ENCODE measurements at places on chromosomes 12 and 14. TPM values are rescaled to one million over a fixed set of nuclear protein-coding genes. Genes with fewer than 3 reads are reported as not detected.

The OVCH1 gene
- total RNA-seq: 0.52 TPM

The SMIM41 gene
- not detected for total RNA-seq

The NPFF gene
- not detected for total RNA-seq

The NXPH4 gene
- total RNA-seq: 62.6 TPM

The SUSD6 gene
- 31.2 TPM for total RNA-seq

The HHIPL1 gene
- total RNA-seq: 2.0 TPM

The TMEM30B gene
- 1.2 TPM for total RNA-seq

The LAG3 gene
- total RNA-seq: 1.1 TPM

The CLEC1B gene
- total RNA-seq: not detected

The CLEC14A gene
- not detected for total RNA-seq

The FGD6 gene
- total RNA-seq: 11.2 TPM

The CDKN3 gene
- 10.6 TPM for total RNA-seq

- DNase-seq: no peak
Observed at GRCh38 chr12:27008081-27008480, 6.1 kb downstream of the TM7SF3 start.

- DNase-seq: no peak
Observed at GRCh38 chr12:69052613-69053408, 119.8 kb upstream of the CPM start.

- no peak for DNase-seq
Observed at GRCh38 chr14:81137316-81137715, 83.4 kb downstream of the GTF2A1 start.

DNA sequence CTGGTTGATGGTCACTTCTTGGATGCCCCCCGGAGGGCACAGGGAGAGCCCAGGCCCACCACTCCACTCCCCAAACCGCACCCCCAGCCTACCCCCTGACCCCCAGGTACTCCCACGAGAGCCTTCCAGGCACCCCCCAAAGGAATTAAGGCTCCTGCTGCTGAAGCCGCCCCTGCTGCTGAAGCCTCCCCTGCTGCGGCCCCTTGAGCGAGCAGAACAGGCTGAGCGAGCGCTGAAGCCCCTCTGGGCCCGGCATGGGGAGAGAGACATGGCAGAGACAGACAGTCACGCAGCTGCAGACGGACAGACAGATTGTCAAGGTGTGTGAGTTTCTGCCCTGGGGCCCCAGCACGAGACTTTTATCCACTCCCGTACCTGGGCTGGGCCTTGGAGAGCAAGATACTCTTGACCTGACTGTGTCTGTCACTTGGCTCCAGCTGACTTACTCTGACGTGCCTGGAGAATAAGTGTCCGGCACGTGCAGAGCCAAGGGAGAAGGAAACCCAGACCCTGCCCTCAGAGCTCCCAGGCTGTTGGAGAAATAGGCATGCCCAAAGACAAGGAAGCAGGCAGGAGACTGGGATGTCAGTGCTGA lies at the start of gene KRT78:
Gene KRT78 (minus strand): TSS at position 334 of the 595 bp plus-strand sequence. CDS start 64 bp downstream, at position 270.
- no peak for DNase-seq

GRCh38 chr14:76755610-76756370 lies 5.5 kb upstream of the VASH1 start:
- peak; percentile 40 for DNase-seq

GRCh38 chr12:52362118-52362726 lies 5.1 kb downstream of the KRT85 start:
- DNase-seq: no peak

- DNase-seq: no peak
Observed at GRCh38 chr12:122099856-122100255, 21.3 kb downstream of the MLXIP start.

- DNase-seq: no peak
Observed at GRCh38 chr12:121843236-121843982, 15.2 kb downstream of the HPD start.

- no peak for DNase-seq
Observed at GRCh38 chr14:47040550-47040949, 389.0 kb upstream of the RPL10L start.

DNA sequence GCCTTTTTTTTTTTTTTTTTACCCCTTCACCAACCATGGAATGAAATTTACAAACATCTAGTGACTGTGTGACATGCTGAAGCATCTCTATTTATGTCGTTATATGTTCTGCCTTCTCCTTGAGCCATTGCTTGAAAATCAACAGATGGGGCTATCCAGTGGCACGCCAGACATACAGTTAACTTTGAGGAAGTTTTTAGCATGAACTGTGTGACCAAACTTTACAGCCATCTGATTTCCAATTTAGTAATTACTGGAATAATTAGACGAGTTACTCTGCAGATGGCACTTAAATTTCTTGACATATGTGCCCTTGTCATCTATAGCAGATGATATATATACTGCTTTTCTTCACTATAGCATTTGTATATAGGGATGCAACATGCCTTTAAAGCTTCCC lies 192.1 kb downstream of the SNAPC1 start:
- DNase-seq: no peak

- no peak for DNase-seq
Observed at GRCh38 chr12:53380794-53381730, 1.1 kb downstream of the SP1 start.

DNA sequence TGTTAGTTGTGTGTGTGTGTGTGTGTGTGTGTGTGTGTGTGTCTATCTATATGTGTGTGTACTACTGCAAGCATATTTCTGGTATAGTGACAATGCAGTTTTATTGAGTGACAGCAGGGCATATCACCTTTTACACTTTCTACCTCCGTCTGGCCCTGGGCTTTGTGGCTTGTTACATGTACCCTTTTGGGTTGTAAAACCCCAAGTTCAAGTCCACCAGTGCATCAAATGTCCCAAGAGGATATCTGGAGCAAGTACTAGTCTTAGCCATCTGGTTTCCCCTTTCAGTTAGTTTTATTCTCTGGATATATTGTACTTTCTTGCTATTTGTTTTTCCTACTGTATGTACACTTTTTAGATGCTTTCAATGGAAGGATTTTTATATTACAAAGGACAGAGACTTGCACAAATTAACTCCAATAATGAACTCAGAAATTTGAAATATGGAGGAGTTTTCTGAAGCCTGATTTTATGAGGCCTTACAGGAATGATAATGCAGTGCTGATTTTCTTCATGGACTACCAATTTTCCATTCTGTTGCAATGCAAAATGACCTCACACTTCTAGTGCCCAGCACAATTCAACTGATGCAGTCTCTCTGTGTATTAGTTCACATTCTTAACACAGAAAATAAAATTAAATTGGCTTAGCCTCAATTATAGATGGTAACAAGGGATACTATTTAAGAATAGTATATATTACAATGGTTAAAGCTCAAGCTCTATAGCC lies 29.1 kb downstream of the SLC16A7 start:
- no peak for DNase-seq

DNA sequence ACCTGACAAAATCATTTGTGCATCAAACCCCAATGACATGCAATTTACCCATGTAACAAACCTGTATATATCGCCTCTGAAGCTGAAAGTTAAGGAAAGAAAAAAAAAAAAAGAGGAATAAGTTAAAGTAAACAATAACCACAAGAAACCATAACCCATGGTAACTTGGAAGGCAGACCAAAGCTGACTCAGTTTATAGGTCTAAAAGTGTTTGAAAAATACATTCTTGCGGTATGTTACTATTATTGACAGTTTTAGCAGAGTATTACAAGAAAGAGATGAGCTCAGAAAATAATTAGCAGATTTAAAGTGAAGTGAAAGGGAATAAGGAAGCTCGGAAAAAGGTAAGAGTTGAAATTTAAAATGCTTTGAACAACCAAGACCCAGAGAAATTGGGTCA lies 34.4 kb upstream of the MGAT4C start:
- DNase-seq: no peak

GRCh38 chr12:2265461-2266167 lies 212.8 kb downstream of the CACNA1C start:
- no peak for DNase-seq

DNA sequence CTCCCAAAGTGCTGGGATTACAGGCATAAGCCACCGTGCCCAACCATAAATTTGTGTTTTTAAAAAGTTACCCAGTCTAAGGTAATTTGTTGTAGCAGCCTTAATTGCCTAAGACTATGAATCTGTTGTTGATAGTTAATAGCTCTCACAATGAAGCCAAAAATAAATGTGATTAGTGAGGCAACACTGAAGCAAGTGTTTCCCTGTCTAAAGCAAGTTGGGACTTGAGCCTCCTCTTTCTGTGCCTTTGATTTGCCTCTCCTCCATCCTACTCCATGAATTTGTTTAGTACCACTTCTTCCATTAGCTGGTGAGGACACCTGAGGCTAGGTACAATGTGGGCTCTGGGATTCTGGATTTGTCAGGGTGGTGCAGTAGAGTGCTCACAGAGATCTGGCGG lies 36.8 kb downstream of the DAAM1 start:
- no peak for DNase-seq

GRCh38 chr12:114069507-114069906 lies 103.4 kb upstream of the RBM19 start:
- DNase-seq: no peak

DNA sequence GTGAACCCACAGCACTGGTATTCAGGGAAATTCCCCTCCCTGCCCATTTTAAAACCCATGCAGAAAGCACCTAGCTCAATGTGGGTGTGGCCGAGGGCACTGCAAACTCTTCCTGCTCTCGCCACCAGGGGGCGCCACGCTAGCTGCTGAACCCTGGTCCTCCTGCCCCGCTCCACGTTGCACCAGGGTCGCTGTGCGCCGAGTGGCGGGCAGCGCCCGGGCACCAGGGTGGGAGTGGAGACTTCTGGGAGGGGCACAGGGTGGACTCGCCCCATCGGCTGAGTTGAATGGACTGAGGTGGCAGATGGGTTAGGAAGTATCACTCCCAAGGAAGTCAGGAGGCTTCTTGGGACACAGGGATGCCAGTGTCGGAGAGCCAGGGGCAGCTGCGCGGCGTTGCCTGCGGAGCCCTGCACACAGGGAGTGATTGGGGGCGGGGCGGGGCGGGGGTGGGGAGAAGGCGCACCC lies 48.1 kb upstream of the BCL11B start:
- DNase-seq: peak; percentile 86

DNA sequence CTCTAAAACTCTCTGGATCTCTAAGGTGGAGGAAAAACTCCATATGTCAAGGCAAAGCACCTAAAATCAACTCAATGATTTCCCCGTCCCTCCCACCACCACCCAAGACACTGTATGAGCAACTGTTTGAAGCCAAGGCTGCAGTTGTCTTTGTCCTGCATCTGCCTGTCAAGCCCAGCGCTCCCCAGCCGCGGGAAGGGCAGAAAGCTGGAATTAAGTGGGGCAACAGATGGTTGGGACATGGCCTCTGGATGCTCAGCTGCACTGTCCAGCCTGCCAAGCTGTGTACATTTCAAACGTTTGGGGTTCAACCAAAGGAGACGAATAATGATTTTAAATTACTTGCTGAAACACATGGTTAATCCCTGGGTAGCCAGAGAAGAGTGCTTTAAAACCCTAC lies 42.2 kb upstream of the PTGR2 start:
- no peak for DNase-seq

- no peak for DNase-seq
Observed at GRCh38 chr14:93736378-93737014, 51.8 kb downstream of the PRIMA1 start.

DNA sequence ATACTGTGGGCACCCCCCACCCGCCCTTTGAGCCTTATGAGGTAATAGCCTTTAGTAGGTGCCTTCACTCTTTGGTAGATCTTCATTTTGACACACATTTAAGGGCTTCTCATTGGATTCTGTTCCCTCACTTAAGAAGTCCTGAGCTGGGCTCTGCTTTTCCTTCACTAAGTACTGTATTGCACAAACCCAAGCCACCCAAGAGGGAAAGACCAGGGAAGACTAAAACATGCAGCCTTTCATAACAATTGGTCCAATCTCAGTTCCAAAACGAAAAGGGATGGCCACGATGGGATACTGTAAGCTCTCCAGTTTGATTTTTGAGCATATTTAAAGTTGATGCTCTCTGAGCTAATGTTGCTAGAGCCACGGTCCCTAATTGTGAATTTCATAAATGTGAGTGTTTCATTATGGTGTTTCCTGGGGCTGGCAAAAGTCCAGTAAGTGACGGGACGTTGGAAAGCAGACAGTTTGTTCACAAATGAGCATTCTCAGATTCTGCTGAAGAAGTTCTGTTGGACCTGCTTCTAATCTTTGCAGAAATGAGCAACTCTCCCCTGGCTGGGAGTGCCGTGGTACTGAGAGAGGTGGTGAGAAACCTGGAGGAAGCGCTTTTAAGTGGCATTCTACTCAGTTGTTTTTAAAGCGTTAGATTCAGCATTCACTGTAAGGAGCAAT lies 9.4 kb downstream of the SSPN start:
- DNase-seq: no peak

DNA sequence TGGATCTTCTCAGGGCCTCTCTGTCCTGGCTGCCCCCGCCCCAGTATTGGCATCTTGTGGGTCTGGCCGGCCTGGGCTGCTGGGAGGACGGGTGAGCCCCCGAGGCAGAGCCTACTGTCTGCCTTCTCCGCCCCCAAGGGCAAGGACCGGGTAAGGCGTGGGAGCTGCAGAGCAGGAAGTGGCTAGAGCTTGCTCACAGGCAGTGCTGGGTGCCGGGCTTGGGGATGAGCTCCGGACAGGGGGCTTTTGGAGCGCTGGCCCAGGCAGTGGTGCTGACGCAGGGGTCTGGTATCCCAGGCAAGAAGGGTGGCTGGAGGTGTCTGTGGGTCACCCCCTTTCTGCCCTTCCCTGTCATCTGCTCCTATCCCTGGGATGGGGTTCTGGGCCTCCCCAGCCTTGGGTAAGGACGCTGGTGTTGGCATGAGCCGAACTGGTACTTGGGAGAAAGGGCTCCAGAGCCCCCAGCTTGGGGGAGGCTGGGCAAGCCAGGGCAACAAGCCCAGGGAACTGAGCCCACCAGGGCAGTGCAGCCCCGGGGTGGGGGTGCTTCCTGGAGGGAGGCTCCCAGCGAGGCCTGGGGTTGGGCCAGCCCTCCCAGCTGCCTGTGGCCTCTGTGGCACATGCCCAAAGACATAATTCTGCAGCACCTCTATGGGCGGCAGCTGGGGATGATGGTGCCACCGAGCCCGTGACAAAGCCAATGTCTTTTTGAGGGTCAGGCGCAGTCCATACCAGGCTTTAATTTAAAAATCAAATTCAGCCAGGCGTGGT lies 126.3 kb downstream of the KIF26A start:
- peak; percentile 82 for DNase-seq

- no peak for DNase-seq
Observed at GRCh38 chr14:83356080-83356479, 1822.4 kb upstream of the SEL1L start.

DNA sequence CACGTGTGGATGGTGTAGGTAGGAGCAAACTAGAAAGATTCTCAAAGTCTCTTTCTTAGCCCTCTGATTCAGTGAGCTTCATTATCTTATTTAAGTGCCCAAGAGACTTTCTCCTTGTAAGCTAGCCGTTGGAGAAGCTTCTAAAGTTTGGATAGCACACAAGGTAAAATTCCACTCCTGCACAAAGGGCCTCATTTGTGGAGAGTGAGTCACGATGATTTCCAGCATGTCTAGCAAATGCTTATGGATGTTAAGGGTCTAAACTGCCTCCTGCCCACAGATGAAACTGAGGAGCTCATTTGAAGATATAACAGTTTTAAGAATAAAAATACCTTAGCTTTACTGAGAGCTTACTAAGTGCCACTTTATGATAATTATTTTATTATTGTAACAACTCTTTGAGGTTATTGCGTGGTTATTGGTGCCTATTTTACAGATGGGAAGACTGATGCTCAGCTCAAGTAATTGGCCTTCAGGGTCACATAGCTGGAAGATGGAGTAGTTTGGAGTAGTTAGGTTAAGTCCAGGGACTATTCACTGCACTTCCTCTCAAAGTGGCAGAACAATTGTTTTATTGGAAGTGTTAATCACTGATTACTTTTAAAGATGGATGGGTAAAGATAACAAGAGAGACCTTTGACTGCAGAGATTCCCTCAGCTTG lies 78.7 kb upstream of the HIF1A start:
- no peak for DNase-seq

Measured in osteocyte (in vitro differentiated cells).